ENCODE measurements at places on chromosomes 12 and 14.

DNA sequence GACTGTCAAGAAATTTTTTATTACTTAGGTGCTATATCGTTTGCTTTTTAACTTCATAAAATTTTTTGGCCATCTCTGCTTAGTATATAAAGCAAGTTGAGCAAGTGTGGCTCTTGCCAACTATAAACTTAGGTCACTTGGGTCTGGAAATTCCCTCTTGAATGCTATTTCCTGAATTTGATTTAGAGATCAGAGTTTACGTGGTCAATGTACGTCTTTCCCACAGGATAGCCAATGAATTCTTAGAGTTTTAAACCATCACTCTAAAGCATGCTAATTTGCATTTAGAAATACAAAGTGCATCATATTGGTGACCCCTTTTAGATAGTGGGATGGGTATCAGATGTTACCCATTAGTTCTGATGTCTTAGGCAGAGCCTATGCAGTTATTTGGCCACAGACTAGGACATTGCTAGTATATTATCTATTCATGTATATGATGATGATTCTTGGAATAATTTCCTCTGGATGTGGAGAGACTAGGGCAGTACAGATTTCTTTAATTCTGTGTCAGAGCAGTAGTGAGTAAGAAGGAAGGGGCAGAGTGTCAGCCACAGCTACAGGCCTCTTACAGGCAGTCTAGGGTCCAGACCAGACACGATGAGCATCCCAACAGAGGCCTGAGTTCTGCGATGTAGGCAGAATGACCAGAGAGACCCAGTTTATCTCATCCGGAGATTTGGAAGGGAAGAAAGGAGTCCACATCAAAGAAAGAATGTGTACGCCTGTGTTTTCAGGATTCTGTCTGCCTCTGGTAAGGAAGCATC is 30.3 kb downstream of the SCN8A start:
- no peak for DNase-seq

GRCh38 chr14:64434528-64434927 is 30.8 kb upstream of the AKAP5 start:
- DNase-seq = no peak

DNA sequence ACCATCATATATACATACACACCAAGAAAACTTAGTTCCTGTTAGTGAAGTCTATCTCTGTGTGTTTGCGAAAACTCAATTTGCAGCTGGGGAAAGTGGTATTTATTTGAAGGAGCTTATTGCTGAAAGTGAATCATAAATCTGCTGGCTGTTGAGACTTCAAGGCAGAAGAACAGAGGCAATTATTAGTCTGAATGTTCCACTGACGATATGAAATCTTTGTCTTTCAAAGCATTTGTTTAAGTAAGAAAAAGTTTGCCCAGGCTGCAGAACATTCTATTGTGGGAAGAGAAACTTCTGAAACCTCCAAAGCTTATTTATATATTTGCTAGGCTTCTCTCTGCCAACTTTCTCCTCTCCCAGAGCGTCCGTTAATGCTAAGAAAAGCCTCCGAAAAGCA is 255.7 kb upstream of the TMPO start:
- no peak for DNase-seq

DNA sequence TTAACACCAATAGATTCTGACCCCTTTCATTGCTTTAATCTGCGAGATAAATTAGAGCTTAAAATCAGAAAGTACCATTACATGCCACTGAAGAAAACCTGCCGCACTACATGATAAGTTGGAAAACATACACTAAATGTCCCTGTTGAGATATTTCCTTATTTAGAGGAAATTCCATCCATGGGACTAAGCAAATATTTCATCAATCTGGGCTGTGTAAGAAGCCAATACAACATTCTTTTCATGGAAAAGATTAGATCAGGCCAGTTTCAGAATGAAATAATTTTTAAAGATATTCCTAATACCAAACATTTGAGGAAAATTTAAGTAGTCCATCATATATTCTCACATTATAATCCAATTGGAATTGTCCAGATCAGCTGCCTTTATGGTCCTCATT is 112.8 kb downstream of the LLPH start:
- no peak for DNase-seq

- DNase-seq = no peak
Observed at GRCh38 chr14:51430633-51431032, 190.6 kb downstream of the TMX1 start.

- DNase-seq = no peak
Observed at GRCh38 chr14:80638620-80639515, 302.7 kb downstream of the CEP128 start.

GRCh38 chr14:85533861-85534291 is 3.9 kb downstream of the FLRT2 start:
- no peak for DNase-seq

- DNase-seq = no peak
Observed at GRCh38 chr14:60487211-60487610, 1.3 kb upstream of the C14orf39 start.

DNA sequence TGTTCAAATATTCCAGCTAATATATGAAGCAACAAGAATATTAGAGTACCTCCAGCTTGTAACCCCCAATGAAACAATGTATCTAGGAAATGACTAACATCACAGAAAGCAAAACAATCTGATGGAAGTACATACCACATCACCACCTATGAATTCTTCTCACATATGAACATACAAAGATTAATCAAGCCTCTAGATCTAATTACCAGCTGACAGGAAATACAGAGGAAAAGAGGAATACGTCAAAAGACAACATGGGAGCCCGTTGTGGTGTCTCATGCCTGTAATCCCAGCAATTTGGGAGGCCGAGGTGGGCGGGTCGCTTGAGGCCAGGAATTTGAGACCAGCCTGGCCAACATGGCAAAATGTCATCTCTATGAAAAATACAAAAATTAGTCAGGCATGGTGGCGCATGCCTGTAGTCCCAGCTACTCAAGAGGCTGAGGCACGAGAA is 7.5 kb downstream of the NEDD8 start:
- DNase-seq = no peak

DNA sequence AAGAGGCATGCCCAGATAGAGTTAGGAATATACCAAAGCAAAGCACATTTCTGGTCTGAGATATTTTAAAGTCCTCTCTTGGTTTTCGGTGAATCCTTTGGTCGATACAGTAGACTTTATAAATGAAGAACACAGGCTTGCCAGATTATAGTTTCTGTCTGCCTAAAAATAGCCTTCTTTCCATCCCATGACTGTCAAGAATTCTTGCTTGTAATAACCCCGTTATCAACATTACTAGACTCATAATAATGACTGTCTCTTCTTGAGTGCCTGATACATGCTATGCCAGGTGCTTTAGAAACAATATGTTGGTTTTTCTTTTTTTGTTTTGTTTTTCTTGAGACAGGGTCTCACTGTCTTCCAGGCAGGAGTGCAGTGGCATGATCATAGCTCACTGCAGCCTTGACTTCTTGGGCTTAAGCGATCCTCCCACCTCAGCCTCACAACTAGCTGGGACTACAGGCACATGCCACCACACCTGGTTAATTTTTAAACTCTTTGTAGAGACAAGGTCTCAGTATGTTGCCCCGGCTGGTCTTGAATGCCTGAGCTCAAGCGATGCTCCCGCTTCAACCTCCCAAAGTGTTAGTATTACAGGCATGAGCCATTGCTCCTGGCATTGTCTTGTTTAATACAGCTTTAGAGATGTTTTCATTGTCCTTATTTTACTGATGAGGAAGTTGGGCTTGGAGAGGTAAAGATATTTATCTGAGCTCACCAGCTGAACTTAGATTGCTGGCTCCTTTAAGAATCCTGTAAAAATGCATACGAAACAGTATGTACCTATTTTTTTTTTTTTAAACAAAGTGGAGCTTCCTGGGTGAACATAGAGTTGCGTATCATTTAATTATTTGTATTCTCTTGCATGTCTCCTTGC is 30.4 kb downstream of the CHST11 start:
- DNase-seq = no peak

- DNase-seq = no peak
Observed at GRCh38 chr12:93743999-93744689, 67.0 kb downstream of the CRADD start.

DNA sequence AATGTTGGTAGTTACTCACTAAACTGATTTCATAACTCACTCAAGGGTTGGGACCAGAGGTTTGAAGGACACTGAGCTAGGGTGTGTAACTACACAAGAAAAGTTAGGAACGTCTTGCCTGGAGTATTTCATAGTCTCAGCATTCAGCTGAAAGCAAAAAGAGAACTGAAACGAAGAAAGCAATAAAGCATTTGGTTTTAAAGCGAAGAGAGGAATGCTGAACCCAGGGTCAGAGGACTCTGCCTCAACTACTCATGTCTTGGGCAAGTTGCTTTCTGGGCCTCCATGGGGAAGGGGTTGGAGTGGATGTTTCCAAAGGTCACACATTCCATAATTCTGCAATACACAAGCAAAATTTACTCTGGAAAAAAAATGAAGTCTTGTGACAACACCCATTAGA is 1.4 kb downstream of the GNS start:
- no peak for DNase-seq

DNA sequence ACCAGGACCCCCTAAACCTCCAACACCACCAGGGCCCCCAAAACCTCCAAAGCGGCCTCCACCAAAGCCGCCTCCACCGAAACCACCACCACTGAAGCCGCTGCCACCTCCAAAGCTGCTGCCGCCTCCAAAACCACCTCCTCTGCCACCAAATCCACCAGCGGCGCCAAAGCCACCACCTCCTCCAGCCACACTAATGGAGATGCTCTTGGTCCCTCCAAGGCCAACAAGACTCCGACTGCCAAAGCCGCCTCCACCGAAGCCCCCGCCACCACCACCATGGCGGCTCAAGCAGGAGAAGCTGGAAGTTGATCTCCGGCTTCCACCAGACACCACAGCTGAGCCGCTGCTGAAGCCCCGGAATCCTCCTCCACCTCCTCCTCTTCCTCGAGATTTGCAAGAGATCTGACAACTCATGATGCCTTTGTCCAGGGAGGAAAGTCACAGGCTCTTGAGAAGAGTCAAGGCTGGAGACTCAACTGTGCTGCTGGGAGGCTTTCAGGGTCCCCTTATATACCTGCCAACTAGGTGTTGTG is at the start of gene KRT2:
Gene KRT2, minus strand, starts transcription at position 486 of the 536 bp plus-strand sequence. Its CDS starts 69 bp downstream, at position 417.
- DNase-seq = no peak

DNA sequence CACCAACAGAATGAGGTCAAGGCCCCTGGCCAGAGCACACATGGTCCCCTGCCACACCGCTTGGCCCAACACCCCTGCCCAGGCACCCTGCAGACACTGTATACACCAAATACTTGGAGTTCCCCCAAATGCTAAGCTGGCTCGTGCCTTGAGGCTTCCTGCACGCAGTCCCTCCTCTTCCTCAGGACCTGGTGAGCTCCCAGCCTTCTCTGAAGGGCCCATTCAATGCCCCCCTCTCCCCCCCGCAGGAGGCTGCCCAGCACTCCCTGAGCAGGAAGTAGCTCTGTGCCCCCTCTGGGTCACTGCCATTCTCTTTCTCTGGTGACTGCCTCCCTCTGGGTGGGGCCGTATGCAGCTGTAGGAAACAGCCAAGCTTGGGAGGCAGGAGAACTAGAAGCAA is 75.3 kb downstream of the ITPK1 start:
- no peak for DNase-seq

GRCh38 chr12:48999371-49000131 is at the start of gene DDN:
DDN (minus strand) TSS chr12:48999375; CDS start chr12:48999287, 88 bp downstream.
- peak; percentile 46 for DNase-seq

DNA sequence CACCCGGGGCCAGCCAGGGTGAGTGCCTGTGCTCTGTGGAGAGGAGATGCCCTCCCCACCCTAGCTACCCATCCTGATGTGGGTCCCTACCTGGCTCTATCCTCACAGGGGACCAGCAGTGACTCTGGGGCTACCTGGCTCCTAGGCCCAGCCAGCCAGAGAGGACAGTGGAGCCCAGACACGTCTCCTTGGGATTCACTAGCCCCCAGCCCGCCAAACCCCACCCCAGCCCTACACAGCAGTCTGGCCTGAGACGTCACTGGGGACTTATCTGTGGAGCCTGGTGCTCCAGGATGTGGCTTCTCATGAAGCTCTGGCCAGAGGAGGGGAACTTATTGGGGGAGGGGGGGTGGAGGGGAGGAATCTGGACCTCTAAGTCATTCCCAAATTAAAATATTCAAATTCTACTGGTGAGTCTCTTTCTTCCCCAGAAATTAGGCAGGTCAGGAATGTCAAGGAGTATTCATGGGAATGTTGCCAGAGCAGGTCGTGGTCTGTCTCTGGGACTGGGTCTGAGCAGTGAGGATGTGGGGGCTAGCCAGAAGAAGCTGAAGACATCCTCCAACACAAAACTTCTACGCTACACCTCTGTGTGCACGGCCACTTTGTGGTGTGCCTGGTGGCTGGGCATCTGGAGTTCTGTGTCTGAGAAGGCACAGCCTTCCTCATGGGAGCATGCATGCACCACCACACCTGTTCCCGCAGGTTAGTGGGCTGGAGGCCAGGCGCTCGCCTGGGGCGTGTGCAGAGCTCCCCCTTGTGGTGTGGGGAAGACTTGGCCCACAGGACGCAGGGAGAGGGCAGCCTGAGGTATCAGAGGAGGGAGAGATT is 2.7 kb downstream of the CMTM5 start:
- peak; percentile 61 for DNase-seq

- DNase-seq = no peak
Observed at GRCh38 chr14:102779574-102780315, 2.5 kb downstream of the TRAF3 start.

DNA sequence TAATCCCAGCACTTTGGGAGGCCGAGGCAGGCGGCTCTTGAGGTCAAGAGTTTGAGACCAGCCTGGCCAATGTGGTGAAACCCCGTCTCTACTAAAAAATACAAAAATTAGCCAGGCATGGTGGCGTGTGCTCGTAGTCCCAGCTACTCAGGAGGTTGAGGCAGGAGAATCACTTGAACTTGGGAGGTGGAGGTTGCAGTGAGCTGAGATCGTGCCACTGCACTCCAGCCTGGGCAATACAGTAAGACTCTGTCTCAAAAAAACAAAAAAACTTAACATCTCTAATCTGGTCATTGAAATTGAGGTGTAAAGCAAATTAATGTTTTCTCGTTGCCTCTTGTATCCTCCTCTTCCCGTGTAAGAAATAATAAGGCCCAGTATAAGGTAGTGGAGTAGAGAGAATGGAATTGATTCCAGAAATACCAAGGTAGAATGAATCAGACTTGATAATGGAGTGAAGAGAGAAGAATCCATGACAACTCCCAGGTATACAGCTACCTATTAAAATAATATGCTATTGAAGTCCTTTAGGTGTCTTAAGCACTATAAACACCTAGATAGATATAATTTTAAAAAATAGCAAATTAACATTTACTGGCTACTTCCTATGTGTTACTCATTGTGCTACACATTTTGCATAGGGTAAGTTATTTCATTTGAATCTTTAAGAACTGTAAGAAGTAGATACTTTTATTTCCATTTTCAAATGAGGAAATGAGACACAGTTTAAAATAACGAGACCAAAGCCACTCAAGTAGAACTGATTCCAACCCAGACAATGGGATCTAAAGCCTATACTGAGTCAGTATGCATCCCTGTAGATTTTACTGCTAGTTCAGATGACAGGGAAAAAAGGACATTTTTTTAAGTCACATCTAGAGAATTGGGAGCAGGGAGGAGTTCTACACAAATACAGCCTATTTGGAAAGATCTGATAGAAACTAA is 23.2 kb downstream of the RAP1B start:
- DNase-seq = no peak

- no peak for DNase-seq
Observed at GRCh38 chr14:104556256-104557021, 23.1 kb upstream of the C14orf180 start.

- no peak for DNase-seq
Observed at GRCh38 chr12:90028635-90029051, 320.0 kb upstream of the ATP2B1 start.

All from CD4-positive, alpha-beta T cell treated with Interleukin-4 for 1 hour (primary cell).